ENCODE measurements at places on chromosomes 5 and 9.
A peak's percentile ranks its signal among the peaks of the same experiment; 100 is the strongest.

DNA sequence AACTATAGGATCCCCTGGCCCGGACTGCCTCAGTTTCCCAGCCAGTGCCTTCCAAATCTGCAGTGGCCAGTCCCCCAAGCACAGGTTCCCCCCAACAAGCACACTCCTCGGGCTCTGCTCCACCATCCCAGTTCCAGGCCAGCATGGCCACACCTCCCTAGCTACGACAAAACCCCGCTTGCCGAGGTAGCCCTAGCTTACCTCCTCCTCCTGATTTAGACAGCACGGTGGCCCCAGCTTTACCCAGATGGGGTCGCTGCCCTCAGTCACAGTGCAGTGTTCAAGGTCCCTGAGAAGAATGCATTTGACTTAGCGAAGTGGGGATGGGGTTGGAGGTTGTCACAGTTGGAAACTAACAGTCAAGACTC, 40.8 kb upstream of the GARNL3 start:
- H3K27me3 ChIP-seq, result peaks cover 59% of the 10 kb centered on the region
- H3K27ac ChIP-seq, result no peak overlapping the region
- H3K4me1 ChIP-seq, result no peaks in the 10 kb centered on the region

- DNase-seq, result peak; percentile 24
- no peak overlapping the region for H3K27ac ChIP-seq
- H3K4me1 ChIP-seq, result peaks cover 25% of the 10 kb centered on the region
- H3K36me3 ChIP-seq, result no peaks in the 10 kb centered on the region
- no peaks in the 10 kb centered on the region for H3K27me3 ChIP-seq
- H3K4me3 ChIP-seq, result no peak overlapping the region
These were observed 161.8 kb downstream of the NTRK2 start for GRCh38 chr9:84831377-84831776.

DNA sequence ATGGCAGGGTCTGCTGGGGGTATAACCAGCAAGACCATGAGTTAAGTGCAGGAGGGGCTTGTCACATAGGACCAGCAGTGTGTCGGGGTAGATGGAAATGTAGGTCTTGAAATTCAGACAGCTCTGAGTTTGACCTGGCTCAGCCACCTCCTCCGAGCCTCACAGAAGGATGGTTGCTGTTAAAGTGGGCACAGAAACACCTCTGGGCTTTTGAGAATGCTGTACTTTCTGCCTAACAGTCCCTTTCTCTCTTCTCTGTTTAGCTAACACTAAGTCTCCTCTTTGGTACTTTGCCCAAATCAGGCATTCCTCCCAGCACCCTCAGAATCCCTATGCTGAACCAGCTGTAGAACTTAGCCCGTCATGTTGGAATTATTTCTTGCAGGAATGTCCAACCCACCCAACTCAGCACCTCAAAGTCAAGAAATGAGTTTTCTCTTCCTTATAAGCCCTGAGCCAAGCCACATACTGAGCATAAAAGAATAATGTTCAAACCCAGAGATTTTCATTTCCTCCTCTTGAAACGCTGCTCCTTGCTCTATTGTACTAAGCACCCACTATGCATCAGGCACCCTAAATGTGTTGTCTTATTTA, 41.7 kb upstream of the MATR3 start:
- H3K27me3 ChIP-seq, result no peaks in the 10 kb centered on the region
- H3K36me3 ChIP-seq, result no peaks in the 10 kb centered on the region
- no peak for DNase-seq
- H3K4me3 ChIP-seq, result no peak overlapping the region

DNA sequence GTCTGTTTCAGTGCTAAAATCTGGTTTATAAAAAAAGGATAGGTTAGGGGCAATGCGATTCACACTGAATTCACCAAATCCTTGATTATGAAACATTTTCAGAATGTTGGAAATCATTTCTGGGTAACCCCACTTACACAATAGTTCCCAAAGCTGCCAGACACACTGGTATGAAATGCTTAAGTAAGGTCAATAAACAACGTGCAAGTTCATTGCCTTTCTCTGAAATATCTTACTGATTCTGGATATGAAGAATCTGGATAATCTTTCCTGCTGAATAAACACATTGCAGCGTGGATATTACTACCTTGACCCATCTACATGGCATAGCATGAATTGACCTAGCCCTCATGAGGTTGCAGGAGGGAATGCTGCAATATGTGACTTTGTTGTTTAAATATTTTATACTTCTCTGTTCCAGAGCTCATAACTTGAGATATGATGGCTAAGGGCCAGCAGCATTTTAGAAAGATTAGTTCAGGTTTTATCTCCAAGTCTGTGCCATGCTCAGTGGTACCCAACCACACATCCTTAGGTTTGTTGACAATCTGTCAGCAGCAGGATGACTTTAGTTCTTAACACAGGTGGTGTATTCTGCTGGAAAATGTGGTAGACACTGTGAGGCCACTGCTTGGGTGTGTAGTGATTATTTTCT, 121.0 kb downstream of the NREP start:
- H3K4me3 ChIP-seq, result no peak overlapping the region
- no peak for DNase-seq
- no peaks in the 10 kb centered on the region for H3K36me3 ChIP-seq
- no peaks in the 10 kb centered on the region for H3K27me3 ChIP-seq
- no peaks in the 10 kb centered on the region for H3K4me1 ChIP-seq

DNA sequence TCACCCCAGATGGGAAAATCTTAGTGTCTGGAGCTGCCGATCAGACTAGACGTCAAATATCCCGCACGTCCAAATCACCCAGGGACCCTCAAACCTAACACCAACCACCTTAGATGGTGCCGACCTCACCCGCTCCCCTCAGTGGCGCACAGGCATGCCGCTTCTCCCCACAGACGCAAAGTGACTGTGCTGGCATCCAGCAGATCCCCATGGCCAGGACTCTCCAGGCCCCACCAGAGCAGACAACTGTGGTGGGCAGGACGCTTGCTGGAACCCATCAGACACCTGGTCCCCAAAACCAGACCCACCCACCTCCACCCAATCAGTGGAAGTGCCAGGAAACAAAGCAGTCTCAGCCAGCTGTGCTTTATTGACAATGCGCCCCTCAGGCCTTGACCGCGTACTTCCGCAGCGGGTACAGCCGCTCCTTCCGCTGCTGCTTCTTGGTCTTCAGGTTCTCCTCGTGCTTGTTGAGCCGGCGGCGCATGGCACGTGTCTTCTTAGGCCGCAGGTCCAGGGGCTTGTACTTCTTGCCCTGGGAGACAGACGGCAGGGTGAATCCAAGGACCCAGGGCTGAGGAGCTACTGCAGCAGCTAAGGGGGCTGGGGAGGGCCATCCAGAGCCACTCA, 4.1 kb downstream of the RPL35 start:
- H3K27ac ChIP-seq, result no peak overlapping the region
- no peaks in the 10 kb centered on the region for H3K36me3 ChIP-seq
- H3K4me3 ChIP-seq, result no peak overlapping the region
- H3K27me3 ChIP-seq, result no peaks in the 10 kb centered on the region

GRCh38 chr5:58544195-58544594, 38.7 kb upstream of the RAB3C start:
- H3K4me3 ChIP-seq, result no peak overlapping the region
- H3K4me1 ChIP-seq, result no peaks in the 10 kb centered on the region
- H3K27ac ChIP-seq, result no peak overlapping the region
- no peaks in the 10 kb centered on the region for H3K27me3 ChIP-seq
- no peak for DNase-seq

GRCh38 chr5:95808686-95809413, 13.7 kb downstream of the GLRX start:
- no peaks in the 10 kb centered on the region for H3K36me3 ChIP-seq

DNA sequence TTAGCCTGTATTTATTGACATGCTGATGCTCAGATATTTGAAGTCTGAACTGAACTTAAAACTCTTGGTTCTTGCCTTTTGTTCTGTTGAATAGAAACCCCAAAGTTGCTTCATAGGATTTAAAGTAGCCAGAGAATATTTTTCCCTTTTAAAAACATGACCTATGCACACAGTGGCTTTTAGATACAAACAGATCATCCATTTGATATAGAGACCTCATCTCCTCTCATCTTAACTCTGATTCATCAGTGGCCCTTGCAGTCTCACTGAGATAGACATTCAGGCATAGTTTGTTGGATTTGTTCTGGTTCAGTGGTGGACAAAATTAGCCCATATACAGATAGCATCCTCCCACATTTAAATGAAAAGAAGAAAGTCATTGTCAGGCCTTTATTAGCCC, 43.5 kb upstream of the PJA2 start:
- no peak overlapping the region for H3K27ac ChIP-seq
- peaks cover 6% of the 10 kb centered on the region for H3K36me3 ChIP-seq
- DNase-seq, result no peak
- H3K27me3 ChIP-seq, result no peaks in the 10 kb centered on the region
- peaks cover 14% of the 10 kb centered on the region for H3K4me1 ChIP-seq
